Stimulated activated CD8-positive, alpha-beta memory T cell treated with anti-CD3 and anti-CD28 coated beads, Interleukin-12 subunit alpha, Interleukin-12 subunit beta, amount 100 ng/mL, for 1 hour (primary cell): ENCODE measurements at places on chromosomes 16 and 17.

DNA sequence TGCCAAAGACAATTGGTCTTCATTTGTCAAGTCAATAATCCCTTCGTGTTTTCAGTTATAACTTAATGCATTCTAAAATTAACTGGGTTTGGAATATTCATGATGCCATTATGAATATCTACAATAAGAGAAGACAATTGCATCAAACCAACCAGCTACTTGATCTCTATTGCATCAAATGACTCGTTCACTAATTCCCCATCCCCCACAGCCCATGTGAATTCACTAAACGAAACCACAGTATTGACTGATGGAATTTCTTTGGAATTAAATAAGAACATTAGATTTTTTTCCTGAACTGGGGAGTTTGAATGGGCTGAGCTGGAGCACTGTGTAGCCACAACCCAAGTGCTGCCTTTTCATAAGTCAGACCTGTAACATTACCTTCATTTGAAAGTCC, 65.3 kb downstream of the HS3ST3B1 start:
- DNase-seq = no peak

DNA sequence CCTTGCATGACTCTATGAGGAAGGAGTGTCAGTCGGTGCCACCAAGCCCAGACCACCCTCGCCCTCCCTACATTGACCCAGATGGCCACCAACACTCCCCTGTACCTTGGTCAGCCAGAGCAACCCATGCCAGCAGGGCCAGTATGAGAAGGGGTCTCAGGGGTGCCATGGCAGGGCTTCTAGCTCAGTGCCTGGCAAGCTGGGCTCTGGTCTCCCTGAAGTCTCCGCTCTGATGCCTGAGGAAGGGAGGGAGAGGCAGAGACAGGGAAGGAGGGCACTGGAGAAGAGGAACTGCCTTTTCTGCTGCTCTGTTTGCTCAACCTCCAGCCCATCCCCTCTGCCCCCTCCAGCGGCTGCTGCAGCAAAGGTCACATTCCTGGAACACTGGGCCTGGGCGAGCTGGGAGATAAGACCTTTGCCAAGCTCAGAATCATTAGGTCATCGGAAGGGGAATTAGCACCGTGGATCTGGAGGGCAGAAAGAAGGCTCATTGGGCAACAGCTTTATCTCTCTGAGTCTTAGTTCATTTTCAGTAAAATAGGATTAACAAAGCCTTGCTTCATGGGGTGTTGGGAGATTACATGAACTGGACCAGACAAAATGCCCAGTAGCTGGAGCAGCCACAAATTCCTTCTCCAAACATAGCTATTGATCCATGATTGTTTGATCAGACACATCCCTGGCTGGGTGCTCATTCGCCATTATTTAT, at the start of gene VTN:
Gene VTN, minus strand, starts transcription at position 273 of the 709 bp plus-strand sequence. Its CDS starts 104 bp downstream, at position 169.
- no peak for DNase-seq

- DNase-seq = no peak
These were observed 504 bp downstream of the ERN1 start for GRCh38 chr17:64129515-64129764.

GRCh38 chr16:359067-359763, 6.7 kb upstream of the AXIN1 start:
- no peak for DNase-seq

DNA sequence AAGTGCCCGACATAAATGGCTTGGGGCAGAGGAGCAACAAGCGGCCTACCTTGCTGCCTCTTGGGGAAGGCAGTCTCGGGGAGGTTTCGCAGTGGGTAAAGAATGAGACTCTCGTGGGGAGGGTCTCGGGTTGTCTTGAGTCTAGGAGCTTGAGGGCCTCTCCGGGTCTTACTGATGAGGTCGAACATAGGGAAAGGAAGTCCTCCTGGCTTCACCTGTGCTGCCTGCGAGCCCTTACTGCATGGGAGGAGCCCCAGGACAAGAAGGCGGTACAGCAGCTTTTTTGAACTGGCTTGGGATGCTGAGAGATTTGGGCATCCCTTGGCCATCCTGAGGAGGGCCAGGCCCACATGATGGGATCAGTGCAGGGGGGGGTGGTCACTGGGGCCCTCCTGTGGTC, 71.4 kb downstream of the SPECC1 start:
- DNase-seq = no peak

- no peak for DNase-seq
These were observed 554.7 kb downstream of the RBFOX1 start for GRCh38 chr16:7887316-7887715.

DNA sequence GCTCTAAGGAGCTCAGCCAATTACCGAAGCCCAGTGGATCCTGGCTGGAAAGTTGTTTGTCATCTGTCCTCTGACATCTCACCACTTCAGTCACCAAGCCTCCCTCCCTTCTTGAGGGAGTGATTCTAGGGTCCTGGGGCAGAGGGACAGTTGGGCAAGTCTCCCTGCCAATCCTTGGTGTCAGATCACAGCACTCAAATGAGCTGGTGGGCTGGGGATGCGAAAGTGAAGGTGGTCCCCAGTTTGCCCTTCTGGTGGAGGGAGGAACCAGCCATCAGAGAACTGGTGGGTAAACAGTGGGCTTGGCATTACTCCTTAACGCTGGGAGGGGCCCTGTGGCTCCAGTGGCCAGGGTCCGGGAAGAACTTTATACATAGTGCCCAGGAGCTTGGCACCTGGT, 4.4 kb upstream of the CALB2 start:
- no peak for DNase-seq

- DNase-seq = no peak
These were observed 18.3 kb upstream of the ABCA3 start for GRCh38 chr16:2358811-2359210.

- DNase-seq = no peak
These were observed 1.5 kb downstream of the FGF11 start for GRCh38 chr17:7440834-7441195.

DNA sequence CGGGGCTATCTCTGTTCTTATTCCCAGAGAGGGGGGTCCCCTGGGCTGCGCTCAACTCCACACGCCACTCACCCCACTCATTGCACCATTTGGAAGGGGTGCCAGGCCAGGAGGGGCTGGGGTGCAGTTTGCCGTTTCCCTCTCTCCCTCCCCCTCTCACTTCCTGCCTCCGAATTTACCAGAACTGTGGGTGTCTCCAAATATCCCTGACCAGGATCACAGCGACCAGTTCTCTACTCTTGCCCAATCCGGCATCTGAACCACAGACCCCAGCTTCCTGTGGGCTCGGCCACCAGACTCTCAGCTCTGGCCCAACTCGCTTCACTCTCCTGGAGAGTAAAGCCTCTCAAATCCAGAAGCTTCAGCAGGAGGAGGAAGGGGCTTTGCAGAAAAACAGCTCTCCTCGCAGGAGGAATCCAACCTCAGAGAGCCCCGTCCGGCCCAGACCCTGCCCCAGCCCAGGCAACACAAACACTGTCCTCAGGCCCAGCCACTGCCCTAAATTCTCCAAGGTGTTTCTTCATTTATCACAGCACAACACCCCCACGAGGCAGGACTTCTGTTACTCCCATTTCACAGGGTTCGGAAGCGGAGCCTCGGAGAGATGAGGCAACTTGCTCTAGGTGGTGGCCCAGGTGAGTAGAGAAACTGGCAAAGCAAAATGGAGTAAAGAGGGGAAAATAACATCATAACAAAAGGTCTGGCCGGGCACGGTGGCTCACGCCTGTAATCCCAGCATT, 423 bp upstream of the ASGR2 start:
- DNase-seq = no peak

GRCh38 chr17:35135322-35135721, 6.8 kb downstream of the NLE1 start:
- no peak for DNase-seq

- DNase-seq = no peak
These were observed 552.7 kb upstream of the PSMD7 start for GRCh38 chr16:73743665-73744496.

- DNase-seq = no peak
These were observed 29.4 kb upstream of the SLC13A2 start for GRCh38 chr17:28443901-28444638.

DNA sequence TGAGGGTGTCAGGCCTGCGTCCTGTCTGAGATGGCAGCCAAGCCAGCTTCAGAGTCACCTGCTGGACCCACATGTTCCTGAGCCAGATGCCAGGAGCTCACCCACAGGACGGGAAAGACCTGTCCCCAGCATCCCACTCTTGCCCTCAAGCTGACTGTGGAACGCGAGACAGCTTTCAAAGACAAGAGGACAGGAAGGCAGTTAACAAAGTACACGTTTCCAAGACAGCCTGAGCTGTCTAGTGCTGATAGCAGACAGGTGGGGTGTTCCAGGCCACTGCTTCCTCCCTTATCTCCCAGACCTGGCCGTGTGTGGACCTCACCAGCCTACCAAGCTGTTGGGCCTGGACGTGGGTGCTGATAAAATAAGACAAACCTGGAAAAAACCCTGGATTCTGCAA, 13.2 kb downstream of the CMTM3 start:
- no peak for DNase-seq

DNA sequence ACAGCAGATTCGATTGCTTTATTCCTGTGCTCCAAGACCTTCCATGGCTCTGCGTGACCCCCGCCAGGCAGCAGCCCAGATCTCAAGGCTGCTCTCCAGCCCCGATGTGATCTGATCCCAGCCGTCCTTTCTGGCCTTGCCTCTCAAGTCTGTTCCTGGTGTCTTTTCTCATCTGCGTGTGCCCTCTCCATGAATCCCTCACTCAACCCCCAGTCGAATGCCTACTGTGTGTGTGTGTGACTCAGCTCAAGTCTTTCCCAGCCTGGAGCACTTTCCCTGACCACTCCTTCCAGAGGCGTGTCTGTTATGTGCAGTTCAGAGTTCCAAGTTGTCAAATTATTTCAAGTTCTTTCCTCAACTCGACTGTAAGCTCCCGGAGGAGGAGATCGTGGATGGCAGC, 64.0 kb downstream of the MRM1 start:
- DNase-seq = no peak

- no peak for DNase-seq
These were observed 120.0 kb upstream of the GOT2 start for GRCh38 chr16:58853854-58854791.

DNA sequence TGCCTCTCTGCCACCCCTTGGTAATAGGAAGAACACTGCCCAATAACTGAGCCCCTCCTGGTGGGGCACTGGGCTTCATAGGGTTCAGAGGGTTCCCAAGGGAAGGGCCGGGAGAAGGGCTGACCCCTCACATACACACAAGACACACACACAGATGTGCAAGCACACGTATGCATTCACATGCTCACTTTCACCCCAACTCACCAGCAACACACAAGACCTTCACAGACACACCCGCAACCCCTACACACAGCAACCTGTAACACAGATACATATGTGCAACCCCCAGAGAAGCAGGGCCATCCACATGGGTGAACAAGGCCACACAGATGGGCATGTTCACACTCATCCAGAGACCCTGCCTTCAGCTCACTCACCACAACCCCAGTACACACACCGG, 225.1 kb downstream of the ZNF423 start:
- DNase-seq = no peak

DNA sequence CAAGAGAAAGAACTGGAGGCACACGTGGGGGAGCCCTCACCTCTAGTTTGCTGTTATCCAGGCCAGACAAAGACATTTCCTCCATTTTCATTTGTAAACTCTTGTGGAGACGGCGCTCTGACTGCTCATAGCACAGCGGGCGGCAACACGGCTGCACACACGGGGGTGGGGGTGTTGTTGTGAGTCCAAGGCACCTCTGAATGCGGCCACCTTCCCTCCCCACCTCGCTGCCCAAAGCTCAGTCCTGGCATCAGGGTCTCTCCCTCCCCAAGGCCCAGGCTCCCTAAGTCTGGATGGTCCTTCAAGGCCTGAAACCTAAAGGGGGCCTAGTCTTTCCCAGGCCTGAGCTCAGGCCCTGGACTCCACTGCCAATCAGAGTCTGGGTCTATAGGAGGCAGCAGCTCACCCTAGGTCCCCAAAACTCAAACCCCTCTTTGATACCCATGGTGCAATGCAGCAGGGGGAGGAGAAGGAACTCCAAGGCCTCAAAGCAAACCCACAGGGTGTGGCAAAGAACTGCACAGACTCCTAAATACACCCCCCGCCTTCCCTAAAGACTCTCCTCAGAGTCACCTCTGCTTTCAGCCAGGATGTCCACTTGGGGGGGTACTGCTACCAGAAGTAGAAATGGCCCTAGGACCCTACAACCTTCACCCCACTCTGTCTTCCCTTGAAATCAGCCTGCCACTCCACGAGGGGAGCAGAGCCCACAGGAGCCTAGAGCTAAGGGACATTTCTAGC, 1.5 kb downstream of the ATXN7L3 start:
- DNase-seq = no peak

DNA sequence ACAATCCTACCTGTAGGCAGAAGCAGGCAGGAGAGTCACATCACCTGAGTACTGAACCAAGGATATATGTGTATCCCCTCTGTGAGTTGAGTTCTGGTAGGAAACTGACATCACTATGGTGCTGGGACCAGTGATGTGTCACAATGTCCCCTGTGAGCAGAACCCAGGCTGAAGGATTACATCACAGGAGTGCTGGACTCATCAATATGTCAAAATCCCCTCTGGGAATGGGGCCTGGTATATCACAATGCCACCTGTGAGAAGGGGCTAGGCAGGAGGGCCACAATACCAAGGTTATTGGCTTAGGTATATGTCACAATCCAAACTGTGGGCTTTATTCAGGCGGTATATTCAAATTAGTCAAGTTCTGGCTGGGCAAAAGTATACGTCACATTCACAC, 2098.3 kb downstream of the TP53TG3F start:
- DNase-seq = no peak

DNA sequence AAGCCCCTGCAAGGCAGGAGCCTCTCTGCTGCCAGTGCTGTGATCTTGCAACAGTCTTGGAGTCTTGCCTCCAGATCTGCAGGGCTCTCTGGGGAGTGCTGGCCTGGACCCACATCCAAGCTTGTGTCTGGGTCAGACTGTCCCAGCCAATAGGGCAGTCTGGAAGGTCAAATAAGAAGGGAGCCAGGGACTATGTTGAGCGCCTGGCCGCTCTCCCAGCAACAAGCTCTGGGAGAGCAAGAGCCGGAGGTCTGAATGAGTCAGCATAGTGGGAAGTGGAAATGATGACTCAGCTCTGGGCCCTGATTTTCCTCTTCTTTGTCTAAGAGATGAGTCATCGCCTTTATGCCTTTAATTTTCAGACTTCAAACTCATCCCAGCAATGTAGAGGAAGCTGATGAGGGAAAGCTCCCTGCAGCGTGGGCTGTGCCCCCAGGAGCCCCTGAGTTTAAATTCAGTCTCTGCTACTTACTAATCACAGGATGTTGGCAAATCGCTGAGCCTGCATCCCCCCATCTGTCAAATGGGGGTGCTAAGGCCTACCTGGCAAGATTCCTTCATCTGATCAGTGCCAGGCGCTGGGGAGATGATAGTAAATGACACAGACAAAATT, 43.6 kb upstream of the HAPSTR1 start:
- DNase-seq = peak; percentile 14

GRCh38 chr17:77155125-77155524, 14.4 kb downstream of the SEC14L1 start:
- no peak for DNase-seq
